ENCODE measurements at places on chromosomes 2 and 18.

- DNase-seq = no peak
- H3K4me3 ChIP-seq = no peak overlapping the region
Measured at GRCh38 chr18:8783335-8783993, 78.1 kb downstream of the MTCL1 start.

GRCh38 chr2:6755456-6755855, 110.3 kb downstream of the CMPK2 start:
- H3K4me3 ChIP-seq = no peak overlapping the region
- DNase-seq = no peak
- H3K36me3 ChIP-seq = no peaks in the 10 kb centered on the region

GRCh38 chr18:55309249-55309648, 278.7 kb downstream of the TCF4 start:
- no peak overlapping the region for H3K4me3 ChIP-seq
- no peaks in the 10 kb centered on the region for H3K27me3 ChIP-seq
- no peak overlapping the region for H3K27ac ChIP-seq
- H3K4me1 ChIP-seq = no peaks in the 10 kb centered on the region

- H3K4me1 ChIP-seq = peaks cover 75% of the 10 kb centered on the region
- DNase-seq = no peak
- H3K36me3 ChIP-seq = peaks cover 17% of the 10 kb centered on the region
- H3K27me3 ChIP-seq = no peaks in the 10 kb centered on the region
Measured at GRCh38 chr18:24031916-24032315, 17.4 kb downstream of the TTC39C start.

DNA sequence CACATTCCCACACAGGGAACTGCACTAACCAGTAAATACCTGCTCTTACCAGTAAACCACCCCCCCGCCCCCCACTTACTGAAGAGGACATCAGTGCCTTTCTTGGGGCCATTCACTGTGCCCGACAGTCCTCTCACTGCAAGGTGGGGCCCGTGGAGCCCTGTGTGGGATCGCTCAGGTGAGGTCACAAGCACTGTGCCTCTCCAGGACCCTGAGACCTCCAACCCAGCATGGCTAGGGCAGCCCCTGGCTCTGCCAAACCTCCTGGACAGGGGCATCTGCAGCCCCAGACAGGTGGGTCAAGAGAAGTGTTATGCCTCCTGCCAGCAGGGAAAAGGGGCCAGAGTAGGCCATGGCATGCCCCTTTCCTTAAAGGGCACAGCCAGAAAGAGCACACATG, 6.7 kb upstream of the NEURL3 start:
- no peak overlapping the region for H3K27ac ChIP-seq
- no peak overlapping the region for H3K4me3 ChIP-seq
- no peak for DNase-seq
- no peaks in the 10 kb centered on the region for H3K36me3 ChIP-seq
- peaks cover 31% of the 10 kb centered on the region for H3K27me3 ChIP-seq

GRCh38 chr2:181169503-181169902, 189.1 kb downstream of the UBE2E3 start:
- H3K36me3 ChIP-seq = peaks cover 16% of the 10 kb centered on the region

DNA sequence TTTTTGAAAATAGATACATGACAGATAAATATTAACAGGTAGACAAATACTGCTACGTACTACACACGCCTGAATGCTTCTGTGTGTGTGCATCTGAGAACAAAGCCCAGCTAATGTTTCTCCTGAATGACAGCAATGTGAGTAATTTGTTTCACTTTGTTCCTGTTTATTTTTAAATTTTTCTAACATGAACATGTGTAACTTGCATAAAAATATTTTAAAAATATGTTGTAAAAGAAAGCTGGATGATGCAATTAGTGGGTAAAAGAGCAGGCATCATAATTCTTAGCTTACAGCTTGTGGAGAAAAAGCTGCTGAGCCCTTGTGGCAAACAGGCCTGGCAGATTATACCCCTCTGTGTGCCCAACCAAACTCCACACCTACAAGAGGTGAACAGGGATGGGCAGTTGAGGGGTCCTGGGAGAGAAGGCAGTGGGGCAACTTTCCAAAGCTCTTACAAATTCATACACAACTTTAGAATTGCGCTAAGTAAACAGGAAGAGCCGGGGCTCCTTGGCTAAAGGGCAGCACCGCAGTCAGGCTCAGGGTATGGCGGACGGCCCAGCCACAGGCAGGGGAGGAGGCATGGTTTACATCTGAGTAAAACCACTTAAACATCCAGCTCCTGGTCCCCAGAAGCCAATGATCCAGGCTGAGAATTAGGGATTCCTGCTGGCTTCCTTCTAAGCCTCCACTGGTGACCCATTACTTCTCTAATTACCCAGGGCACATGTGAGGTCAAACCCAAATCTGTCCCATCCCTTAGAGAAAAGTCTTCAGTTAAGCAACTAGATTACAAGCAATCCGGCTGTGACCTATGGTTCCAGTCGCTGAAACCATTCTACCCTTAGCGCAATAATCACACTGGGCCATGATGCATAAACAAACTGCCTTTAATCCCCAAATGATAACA, 14.0 kb downstream of the PXDN start:
- no peak overlapping the region for H3K27ac ChIP-seq
- H3K36me3 ChIP-seq = no peaks in the 10 kb centered on the region
- no peak overlapping the region for H3K4me3 ChIP-seq
- H3K4me1 ChIP-seq = no peaks in the 10 kb centered on the region
- H3K27me3 ChIP-seq = no peaks in the 10 kb centered on the region
- DNase-seq = no peak

- H3K4me3 ChIP-seq = no peak overlapping the region
- no peak overlapping the region for H3K27ac ChIP-seq
- H3K36me3 ChIP-seq = no peaks in the 10 kb centered on the region
- no peaks in the 10 kb centered on the region for H3K27me3 ChIP-seq
- DNase-seq = no peak
Measured at GRCh38 chr2:47313728-47314127, 89.2 kb upstream of the MSH2 start.

DNA sequence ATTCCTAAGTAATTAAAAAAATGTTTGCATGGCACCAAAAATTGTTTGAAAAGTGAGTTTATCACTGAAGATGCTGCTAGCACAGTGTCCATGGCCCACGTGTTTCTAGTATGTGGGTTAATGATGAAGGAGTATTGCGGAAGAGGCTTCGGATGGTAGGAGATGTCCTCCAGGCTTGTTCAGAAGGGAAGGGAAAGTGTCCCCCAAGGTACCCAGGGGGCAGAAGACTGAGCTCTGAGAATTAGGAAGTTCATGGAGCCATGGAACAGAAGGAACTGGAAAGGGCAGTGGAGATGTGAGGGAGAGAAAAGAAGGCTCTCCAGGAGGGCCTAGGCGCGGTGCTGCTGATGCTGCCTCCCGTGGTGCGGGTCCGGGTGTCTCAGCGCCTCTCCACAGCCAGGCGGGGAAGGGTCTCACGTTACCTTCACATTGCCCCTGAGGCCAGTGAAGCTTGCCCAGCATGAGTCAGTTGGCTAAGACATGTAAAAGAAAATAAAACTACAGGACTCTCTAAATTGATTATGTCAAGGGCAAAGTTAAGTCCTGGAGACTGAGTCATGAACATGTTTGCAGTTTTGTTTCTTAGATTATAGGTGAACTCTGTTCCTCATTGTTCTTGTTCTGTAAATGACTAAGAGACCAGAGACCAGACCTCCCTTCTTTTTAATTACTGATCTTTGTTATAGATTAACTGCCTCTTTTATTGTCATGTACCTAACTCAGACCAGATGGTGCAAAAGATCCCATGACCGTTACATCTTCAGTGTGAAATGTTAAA, 89.0 kb downstream of the MTCL1 start:
- H3K4me1 ChIP-seq = no peaks in the 10 kb centered on the region
- peaks cover 23% of the 10 kb centered on the region for H3K27me3 ChIP-seq
- H3K4me3 ChIP-seq = no peak overlapping the region
- H3K36me3 ChIP-seq = no peaks in the 10 kb centered on the region
- no peak for DNase-seq

- no peaks in the 10 kb centered on the region for H3K36me3 ChIP-seq
- no peak overlapping the region for H3K27ac ChIP-seq
Measured at GRCh38 chr2:118937817-118938216, 4.2 kb upstream of the MARCO start.

DNA sequence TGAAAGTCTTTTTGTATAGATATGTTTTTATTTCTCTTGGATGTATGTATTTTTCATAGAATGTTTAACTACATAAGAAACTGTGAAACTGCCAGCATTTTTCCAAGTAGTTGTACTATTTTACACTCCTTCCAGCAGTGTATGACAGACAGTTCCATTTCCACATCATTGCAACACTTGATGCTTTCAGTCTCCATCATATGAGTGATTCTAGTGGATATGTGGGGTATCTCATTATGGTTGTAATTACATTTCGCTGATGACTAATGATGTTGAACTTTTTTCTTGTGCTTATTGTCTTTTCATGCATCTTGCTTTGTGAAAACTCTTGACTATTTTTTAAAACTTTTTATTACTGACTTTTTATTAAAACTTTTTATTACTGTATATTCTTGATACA, 101.4 kb downstream of the ARHGAP28 start:
- H3K27me3 ChIP-seq = no peaks in the 10 kb centered on the region
- DNase-seq = no peak
- H3K27ac ChIP-seq = no peak overlapping the region
- H3K4me3 ChIP-seq = no peak overlapping the region
- no peaks in the 10 kb centered on the region for H3K36me3 ChIP-seq

DNA sequence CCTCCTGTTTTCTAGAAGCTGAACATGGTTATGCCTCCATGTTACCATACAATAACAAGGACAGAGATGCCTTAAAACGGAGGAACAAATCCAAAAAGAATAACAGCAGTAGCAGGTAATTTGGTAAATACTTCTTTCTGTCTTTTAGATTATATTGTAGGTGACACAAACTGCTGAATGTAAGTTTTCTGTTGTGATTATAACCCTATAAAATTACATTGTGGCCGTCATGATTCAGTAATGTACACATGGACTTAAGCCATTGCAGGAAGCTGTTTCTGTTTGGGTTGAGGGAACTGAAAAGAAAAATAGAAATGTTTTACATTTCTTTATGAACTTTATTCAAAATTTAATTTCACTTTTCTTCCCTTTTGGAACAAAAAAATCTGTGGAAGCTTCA, 1.2 kb downstream of the MXD1 start:
- peak overlapping the region; percentile 68 for H3K4me3 ChIP-seq
- H3K36me3 ChIP-seq = peaks cover 58% of the 10 kb centered on the region
- peaks cover 13% of the 10 kb centered on the region for H3K4me1 ChIP-seq
- no peak for DNase-seq

DNA sequence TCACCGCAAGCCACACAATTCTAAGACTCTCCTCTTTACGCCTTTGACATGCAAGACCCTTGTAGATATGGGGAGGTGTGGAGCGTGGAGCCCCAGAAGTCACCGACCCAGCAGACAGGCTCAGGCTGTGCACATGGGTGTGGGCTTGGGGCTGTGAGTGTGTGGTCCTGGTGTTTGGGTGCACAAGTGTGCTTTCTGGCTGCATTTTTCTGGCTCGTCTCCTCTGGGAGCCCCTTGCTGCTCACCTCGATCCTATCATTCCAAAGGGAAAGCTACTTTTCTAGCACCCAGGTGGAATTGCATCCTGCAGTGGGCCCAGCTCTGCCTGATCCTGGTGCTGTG, 143.0 kb downstream of the ACOXL start:
- H3K27me3 ChIP-seq = peaks cover 18% of the 10 kb centered on the region
- no peaks in the 10 kb centered on the region for H3K4me1 ChIP-seq
- no peak overlapping the region for H3K27ac ChIP-seq
- no peak overlapping the region for H3K4me3 ChIP-seq

DNA sequence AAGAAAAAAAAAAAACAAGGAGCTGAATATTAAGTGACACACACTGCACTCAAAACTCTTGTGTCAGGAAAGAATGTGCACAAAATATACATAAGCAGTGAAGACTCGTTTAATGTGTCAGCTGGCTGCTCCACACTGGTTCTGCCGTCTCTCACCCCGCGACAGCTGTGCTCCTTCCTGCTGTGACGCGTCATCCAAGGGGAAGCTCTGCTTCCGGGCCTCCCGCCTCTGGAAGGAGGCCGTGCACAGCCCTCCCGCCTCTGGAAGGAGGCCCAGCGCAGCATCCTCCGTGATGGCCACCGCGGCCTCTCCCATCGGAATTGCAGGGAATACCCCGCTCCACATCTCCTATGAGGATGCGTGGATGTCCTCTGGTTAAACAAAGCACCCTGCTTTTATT, 151.0 kb downstream of the HDAC4 start:
- H3K27ac ChIP-seq = no peak overlapping the region
- no peak for DNase-seq
- peaks cover 13% of the 10 kb centered on the region for H3K36me3 ChIP-seq
- H3K4me1 ChIP-seq = peaks cover 34% of the 10 kb centered on the region
- no peaks in the 10 kb centered on the region for H3K27me3 ChIP-seq

- no peaks in the 10 kb centered on the region for H3K27me3 ChIP-seq
- no peak overlapping the region for H3K27ac ChIP-seq
- H3K4me1 ChIP-seq = peaks cover 32% of the 10 kb centered on the region
- peaks cover 6% of the 10 kb centered on the region for H3K36me3 ChIP-seq
Measured at GRCh38 chr2:201049455-201049854, 22.0 kb downstream of the HYCC2 start.

DNA sequence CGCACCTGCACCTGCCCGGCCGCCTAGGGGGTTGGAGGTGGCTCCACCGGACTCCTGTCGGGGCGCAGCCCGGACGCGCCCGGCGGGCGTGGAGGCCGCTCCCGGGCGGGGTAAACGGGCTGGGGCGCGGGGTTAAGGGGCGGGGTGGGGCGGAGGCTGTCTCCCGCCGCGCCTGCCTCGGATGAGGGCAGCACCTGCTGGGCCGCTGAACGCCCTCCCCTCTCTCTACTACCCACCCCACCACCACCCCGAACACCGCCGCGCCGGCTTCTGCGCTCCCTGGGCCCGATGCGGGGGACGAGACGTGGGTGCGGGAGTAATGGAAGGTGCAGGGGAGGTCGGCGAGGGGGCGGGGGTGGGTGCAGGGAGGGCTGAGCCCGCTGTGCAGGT, 224.8 kb upstream of the ID2 start:
- no peaks in the 10 kb centered on the region for H3K27me3 ChIP-seq
- H3K36me3 ChIP-seq = peaks cover 6% of the 10 kb centered on the region
- H3K27ac ChIP-seq = peak overlapping the region; percentile 79
- H3K4me3 ChIP-seq = peak overlapping the region; percentile 83
- no peak for DNase-seq

- H3K4me1 ChIP-seq = peaks cover 12% of the 10 kb centered on the region
- H3K27ac ChIP-seq = no peak overlapping the region
- peaks cover 57% of the 10 kb centered on the region for H3K27me3 ChIP-seq
- DNase-seq = no peak
- H3K4me3 ChIP-seq = no peak overlapping the region
- H3K36me3 ChIP-seq = no peaks in the 10 kb centered on the region
Measured at GRCh38 chr18:76656925-76657827, 162.1 kb upstream of the ZNF516 start.

GRCh38 chr2:68798569-68798968, 64.0 kb downstream of the ARHGAP25 start:
- H3K36me3 ChIP-seq = peaks cover 56% of the 10 kb centered on the region
- H3K27me3 ChIP-seq = no peaks in the 10 kb centered on the region
- H3K27ac ChIP-seq = peak overlapping the region; percentile 81
- no peak for DNase-seq
- no peak overlapping the region for H3K4me3 ChIP-seq
